Pulmonary artery endothelial cell (primary cell): ENCODE measurements at places on chromosomes 16 and 17. TPM values are rescaled to one million over a fixed set of nuclear protein-coding genes. Genes with fewer than 3 reads are reported as not detected.

The KRT15 gene
- total RNA-seq: 1.6 and 3.4 TPM in 2 replicates

The IRX6 gene
- not detected in 2 replicates for total RNA-seq

The TP53TG3F gene
- total RNA-seq: not detected in 2 replicates

The TELO2 gene
- total RNA-seq: 19.1 and 22.9 TPM in 2 replicates

The USP6 gene
- not detected in 2 replicates for total RNA-seq

The KRT12 gene
- total RNA-seq: not detected in 2 replicates

The KIF2B gene
- not detected in 2 replicates for total RNA-seq

The HASPIN gene
- total RNA-seq: 8.9 and 14.9 TPM in 2 replicates

The KRTAP4-5 gene
- not detected in 2 replicates for total RNA-seq

The DECR2 gene
- 10.5 and 19.4 TPM in 2 replicates for total RNA-seq

The MYL4 gene
- total RNA-seq: 0.33 and 0.81 TPM in 2 replicates

The LMF1 gene
- total RNA-seq: 8.2 and 12.9 TPM in 2 replicates

The SYT17 gene
- 0.49 and 0.59 TPM in 2 replicates for total RNA-seq

The MPP2 gene
- 0.92 and 1.6 TPM in 2 replicates for total RNA-seq

The CNGB1 gene
- 0.11 and 0.20 TPM in 2 replicates for total RNA-seq

The SNAI3 gene
- total RNA-seq: 0.14 and 0.33 TPM in 2 replicates

The NPB gene
- total RNA-seq: 0.11 and 0.20 TPM in 2 replicates

The HOXB5 gene
- total RNA-seq: 0.07 TPM in 1 of 2 replicates, not detected in the other

The MYH13 gene
- total RNA-seq: not detected in 2 replicates

The FASN gene
- 98.9 and 106 TPM in 2 replicates for total RNA-seq

The TNK1 gene
- 0.26 and 0.60 TPM in 2 replicates for total RNA-seq

The TBC1D3B gene
- total RNA-seq: 0.60 and 0.86 TPM in 2 replicates

The EPX gene
- not detected in 2 replicates for total RNA-seq

The CCDC78 gene
- total RNA-seq: 1.3 and 1.4 TPM in 2 replicates

The RPL23 gene
- total RNA-seq: 1,269 and 1,824 TPM in 2 replicates

The RPAIN gene
- 38.2 and 48.4 TPM in 2 replicates for total RNA-seq

The KIF1C gene
- 94.7 and 113 TPM in 2 replicates for total RNA-seq

The RHBDL1 gene
- total RNA-seq: 0.71 and 0.73 TPM in 2 replicates

The ABCA10 gene
- 0.40 and 0.53 TPM in 2 replicates for total RNA-seq

The GLYR1 gene
- total RNA-seq: 55.9 and 75.0 TPM in 2 replicates

The PYY gene
- not detected in 2 replicates for total RNA-seq

The OTOP3 gene
- total RNA-seq: not detected in 2 replicates

The NHLRC4 gene
- total RNA-seq: 0.71 and 2.1 TPM in 2 replicates

The KRTAP2-4 gene
- total RNA-seq: not detected in 2 replicates
